Left renal cortex interstitium (tissue), 4 donors: ENCODE measurements at places on chromosomes 2 and 18. TPM values are rescaled to one million over a fixed set of nuclear protein-coding genes. Genes with fewer than 3 reads are reported as not detected.

Gene MAB21L4
- 1.6 TPM for polyA plus RNA-seq

Gene FBXO41
- polyA plus RNA-seq = 1.7 TPM

Gene ADI1
- 81.9 TPM for polyA plus RNA-seq

Gene ALK
- 0.24 TPM for polyA plus RNA-seq

Gene NXPH2
- 5.4 TPM for polyA plus RNA-seq

Gene PSMA8
- not detected for polyA plus RNA-seq

Gene SGPP2
- polyA plus RNA-seq = 17.4 TPM

Gene SCN3A
- 0.14 TPM for polyA plus RNA-seq

Gene ACVR2A
- 22.4 TPM for polyA plus RNA-seq

Gene IL1A
- not detected for polyA plus RNA-seq

Gene UGT1A8
- polyA plus RNA-seq = not detected

Gene ADRA2B
- 3.9 TPM for polyA plus RNA-seq

Gene IL1RN
- 3.7 TPM for polyA plus RNA-seq

Gene FEZ2
- polyA plus RNA-seq = 87.9 TPM

Gene GALNT3
- polyA plus RNA-seq = 14.3 TPM

Gene MAPK4
- polyA plus RNA-seq = 8.5 TPM

Gene GDF7
- 3.2 TPM for polyA plus RNA-seq

Gene C2orf80
- polyA plus RNA-seq = 0.27 TPM

Gene CRYGD
- not detected for polyA plus RNA-seq

Gene IL1R1
- polyA plus RNA-seq = 40.0 TPM

Gene GATA6
- 10.1 TPM for polyA plus RNA-seq

Gene ASTL
- polyA plus RNA-seq = 0.21 TPM

Gene SMYD1
- polyA plus RNA-seq = not detected

Gene IL36B
- not detected for polyA plus RNA-seq

Gene CTAGE1
- polyA plus RNA-seq = 0.06 TPM

Gene TNFAIP6
- 1.8 TPM for polyA plus RNA-seq

Gene PPIL3
- polyA plus RNA-seq = 49.9 TPM

Gene PDE1A
- 24.5 TPM for polyA plus RNA-seq

Gene SLC5A7
- polyA plus RNA-seq = 0.76 TPM

Gene RBKS
- polyA plus RNA-seq = 7.9 TPM

Gene BOLL
- polyA plus RNA-seq = 0.18 TPM

Gene NYAP2
- polyA plus RNA-seq = 0.08 TPM

Gene DYNC2LI1
- polyA plus RNA-seq = 83.1 TPM

Gene MYCN
- 25.2 TPM for polyA plus RNA-seq

Gene GCG
- polyA plus RNA-seq = not detected

Gene RUFY4
- not detected for polyA plus RNA-seq

Gene CFAP65
- 0.24 TPM for polyA plus RNA-seq
